CD4-positive, alpha-beta T cell treated with Interleukin-12 subunit alpha and Interleukin-12 subunit beta, for 1 hour (primary cell): ENCODE measurements at places on chromosomes 4 and X.

GRCh38 chr4:7687006-7687405 is 252.3 kb upstream of the PSAPL1 start:
- DNase-seq = no peak

DNA sequence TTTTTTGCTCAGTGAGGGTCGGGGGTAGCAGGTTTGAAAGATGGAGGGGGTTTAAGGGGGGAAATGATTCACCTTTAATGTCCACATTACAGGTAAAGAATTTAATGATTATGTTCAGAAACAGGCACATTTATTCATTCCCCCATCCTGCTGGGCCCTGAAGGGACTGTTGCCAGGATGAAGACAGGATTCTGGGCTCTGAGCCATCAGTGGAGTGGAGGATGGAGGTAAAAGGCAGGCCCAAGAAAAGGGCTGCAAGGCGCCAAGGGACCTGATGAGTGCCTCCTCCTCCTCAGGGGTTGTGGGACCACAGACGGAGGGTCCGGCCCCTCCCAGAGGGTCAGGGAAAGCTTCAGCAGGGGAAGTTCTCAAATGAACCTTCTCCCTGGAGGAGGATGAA is 40.4 kb upstream of the PROM1 start:
- no peak for DNase-seq

DNA sequence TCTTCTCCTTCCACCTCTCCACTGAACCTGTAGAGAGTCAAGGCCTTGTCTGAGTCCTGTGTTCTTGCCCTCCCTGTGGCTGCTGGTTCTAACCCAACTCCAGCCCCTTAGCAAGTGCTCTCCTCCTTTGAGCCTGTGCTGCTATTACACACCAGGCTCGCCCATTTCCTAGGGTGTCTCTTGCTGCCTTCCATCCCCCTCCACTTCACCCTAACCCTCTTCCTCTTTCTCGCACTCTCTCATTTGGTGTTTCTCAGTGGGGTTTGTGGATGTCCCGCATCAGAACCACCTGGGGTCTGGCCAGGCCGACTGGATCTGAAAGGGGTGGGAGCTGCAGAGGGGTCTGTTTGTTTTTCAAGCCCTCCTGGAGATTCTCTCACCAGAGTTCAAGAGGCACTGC is 156.7 kb downstream of the SPRY1 start:
- no peak for DNase-seq

DNA sequence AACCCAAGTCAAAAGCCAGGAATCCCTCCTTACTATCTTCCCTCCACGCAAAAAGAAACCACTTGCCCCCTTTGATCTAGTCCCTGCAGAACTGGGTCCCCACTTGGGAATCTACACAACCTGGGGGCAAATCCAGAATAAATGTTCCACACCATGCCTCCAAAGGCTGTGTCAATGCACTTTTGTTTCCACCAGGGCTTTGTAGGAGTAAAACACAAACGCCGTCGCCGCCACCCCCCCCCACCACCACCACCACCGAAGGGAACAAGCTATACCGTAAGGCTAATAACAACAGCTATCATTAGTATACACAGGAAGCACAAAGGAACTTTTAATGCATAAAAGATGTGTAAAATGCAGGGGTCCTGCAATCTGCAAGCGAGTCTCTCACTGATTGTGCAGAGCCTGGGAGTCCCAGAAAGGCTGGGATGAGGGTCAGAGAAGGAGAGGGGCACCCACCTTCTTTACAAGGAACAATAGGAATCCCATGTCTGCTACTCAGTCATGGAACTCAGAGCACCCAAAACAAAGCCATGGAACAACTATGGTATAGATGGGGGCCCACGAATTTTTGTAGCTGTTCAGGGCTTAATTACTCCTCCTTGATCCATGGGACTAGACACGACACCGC is 13.2 kb downstream of the BCOR start:
- no peak for DNase-seq

- DNase-seq = no peak
Observed at GRCh38 chrX:79153348-79153747, 8.9 kb downstream of the GPR174 start.

GRCh38 chr4:25032126-25032525 is 1.4 kb upstream of the LGI2 start:
- DNase-seq = no peak

GRCh38 chrX:26954029-26954428 is 509.1 kb downstream of the PPP4R3C start:
- DNase-seq = no peak

DNA sequence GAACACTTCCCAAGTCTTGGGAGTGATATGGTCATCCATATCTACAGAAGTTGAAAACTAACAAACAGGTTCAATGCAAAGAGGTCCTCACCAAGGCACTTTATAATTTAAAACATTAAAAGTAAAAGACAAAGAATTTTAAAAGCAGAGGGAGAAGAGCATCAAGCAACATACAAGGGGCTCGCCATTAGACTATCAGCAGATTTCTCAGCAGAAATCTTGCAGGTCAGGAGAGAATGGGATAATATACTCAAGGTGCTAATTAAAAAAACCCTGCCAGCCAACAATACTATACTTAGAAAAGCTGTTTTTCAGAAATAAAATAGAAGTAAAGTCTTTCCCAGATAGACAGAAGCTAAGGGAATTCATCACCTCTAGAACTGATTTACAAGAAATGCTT is 121.2 kb downstream of the NEK1 start:
- no peak for DNase-seq

GRCh38 chrX:137033774-137034507 is at the start of gene GPR101:
GPR101 (minus strand) TSS chrX:137033995; CDS start chrX:137031674, 2,321 bp downstream.
- no peak for DNase-seq

GRCh38 chrX:123201720-123202119 is 17.6 kb downstream of the GRIA3 start:
- no peak for DNase-seq

DNA sequence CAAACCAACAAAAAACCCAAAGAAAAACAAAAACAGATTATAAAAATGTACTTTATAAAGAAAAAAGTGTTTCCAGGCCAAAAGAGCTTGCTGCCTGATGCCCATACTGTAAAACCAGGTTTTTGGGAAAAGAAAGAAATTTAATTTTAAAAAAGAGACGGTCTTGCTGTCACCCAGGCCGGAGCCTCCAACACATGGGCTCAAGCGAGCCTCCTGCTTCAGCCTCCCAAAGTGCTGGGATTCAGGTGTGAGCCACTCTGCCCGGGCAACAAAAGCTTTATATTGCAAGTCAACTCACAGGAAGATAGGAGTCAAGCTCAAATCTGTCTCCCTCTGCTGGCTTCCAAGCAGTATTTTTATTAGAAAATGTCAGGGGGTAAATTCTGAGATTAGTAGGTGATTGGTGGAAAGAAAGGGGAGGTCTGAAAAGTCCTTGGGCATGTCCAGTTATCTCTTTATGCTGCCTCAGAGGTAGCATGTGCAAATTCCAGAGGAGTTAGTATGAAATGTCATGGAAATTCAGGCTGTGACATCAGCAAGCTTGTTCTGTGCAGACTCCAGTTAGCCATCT is 39.4 kb downstream of the MGST2 start:
- DNase-seq = no peak

- no peak for DNase-seq
Observed at GRCh38 chrX:19660604-19661255, 145.4 kb upstream of the MAP3K15 start.

GRCh38 chr4:161555689-161556660 is 607.8 kb downstream of the FSTL5 start:
- DNase-seq = no peak

GRCh38 chr4:145298885-145299284 is 118.5 kb upstream of the OTUD4 start:
- DNase-seq = no peak

DNA sequence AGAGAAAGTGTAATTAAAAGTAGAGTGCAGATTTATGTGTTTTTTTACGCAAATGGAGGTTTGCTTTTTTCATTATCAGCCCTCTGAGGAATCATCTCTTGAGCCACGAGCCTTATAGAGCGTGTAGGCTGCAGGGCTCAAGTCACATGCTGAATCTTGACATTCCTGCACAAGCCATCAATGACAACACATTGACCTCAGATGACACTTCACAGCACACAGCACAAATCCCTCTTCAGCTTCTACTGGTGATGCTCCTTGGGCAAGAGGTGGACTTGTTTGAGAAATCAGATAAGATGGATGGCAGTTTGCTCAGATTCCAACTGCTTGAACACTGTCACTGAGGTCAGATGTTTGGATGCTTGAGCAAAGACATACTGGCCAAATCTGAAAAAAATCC is 250.6 kb downstream of the SNCA start:
- DNase-seq = no peak

DNA sequence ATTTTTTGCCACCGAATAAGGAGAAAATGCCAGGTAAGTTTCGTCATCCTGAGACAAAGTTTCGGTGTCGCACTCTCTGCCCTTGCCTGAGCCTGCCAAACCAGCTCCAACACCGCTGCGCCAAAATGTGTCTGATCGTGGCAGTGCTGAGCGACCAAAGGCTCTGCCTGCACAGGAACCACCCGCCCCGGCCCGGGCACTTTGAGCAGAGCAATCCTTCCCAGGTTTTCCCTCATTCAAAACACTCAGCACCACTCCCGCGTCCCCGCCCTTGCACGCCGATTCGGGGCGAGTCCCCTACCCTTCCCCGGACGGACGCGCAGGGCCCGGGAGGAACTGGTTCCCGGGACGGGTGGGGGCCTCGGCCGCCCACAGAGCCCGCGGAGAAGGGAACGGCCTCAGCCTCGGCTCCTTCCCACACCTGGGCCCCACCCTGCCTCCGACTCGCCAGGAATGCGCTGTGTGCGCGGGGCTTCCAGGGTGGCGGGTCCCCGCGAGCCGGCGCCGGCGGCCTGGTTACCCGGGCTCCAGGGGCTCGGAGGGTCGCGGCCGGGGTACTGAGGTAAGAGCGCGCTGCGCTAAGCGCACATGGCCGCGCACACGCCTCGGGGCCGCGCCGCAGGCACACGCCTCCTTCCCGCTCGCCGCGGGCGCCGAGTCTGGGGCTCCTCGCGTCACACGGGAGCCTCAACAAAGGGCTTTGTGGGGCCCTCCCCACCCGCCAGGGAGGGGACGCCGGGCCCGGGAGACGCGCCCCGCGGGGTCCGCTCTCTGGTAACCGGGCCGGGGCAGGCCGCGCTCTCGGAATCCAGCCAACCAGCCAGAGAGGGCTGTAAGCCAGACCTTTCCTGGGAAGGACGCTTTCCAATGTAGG is at the start of gene C4orf36:
Gene C4orf36 (minus strand): TSS at position 661 of the 874 bp plus-strand sequence. CDS start 902 bp downstream, outside the sequence.
- no peak for DNase-seq

GRCh38 chr4:116501954-116502353 is 583.4 kb downstream of the TRAM1L1 start:
- no peak for DNase-seq

DNA sequence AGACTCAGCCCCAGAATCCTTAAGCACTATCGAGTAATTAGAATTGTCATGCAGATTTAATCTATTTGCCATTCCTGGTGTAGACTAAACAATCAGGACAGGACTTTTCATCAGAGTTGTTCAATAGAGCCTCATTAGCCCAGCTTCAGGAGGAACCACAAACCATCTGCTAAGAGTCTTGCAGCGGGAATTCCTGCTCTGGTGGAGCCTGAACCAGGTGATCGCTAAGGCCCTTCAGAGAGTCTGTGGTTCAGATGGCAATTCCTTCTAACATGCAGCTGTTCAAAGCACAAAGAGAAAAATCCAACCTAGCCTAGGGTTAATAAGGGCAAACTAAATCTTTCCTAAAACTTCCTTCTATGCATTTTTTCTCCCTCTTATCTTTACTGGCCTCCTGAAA is 119.1 kb upstream of the CPEB2 start:
- no peak for DNase-seq

DNA sequence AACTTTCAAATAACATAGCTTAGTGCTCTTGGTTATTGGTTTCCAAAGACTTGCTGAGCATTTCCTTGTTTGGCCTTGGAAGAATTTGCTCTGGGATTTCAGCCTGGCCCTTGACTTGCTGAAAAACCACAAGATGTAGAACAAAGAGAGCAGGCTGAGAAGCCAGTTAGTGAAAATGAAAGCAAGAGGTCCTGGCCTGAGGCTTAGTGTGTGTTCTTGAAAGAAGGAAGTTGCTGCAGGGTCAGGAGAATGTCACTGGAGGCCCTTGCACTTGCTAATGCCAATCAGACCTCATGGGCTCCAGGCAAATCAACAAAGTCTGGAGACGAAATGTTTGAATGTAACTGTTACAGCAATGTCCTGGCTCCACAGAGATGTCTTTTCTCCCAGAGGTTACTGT is 79.4 kb downstream of the SYNPO2 start:
- DNase-seq = peak; percentile 13

DNA sequence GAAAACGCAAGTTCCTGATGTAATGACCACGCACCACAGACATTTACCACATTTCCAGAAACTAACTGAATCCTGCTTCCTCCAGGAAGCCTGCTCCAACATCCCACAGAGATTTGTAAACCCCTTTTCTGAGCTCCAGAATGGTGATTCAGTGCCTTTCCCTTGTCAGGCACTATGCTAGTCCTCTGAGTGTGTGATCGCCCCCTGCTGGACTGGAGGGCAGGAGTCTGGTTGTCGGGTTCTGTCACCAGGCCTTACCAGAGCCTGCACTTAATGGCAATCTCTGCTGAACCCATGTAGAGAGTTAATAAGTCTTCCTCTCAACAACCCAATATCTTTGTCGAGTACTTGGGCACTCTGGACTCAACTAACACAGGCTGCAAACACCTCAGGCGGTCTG is 14.5 kb upstream of the KDM5C start:
- no peak for DNase-seq

DNA sequence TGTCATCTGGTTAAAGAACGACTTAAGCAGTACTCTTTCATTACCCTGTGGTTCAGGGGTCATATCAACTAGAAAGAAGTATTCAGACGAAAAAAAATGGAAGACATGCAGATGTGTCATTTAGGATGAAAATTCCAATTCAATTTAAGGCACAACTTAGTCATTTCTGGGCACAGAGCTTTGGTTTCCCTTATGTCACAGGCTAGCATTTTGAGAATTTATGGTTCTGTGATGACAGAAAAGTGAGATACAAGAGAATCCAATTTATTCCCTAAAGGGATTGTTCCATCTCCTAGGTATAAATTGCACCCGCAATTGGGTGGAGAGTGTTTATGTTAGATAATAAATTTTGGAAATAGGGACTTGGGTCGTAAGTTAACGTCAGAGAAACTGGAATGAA is 306.6 kb downstream of the STK32B start:
- DNase-seq = no peak

DNA sequence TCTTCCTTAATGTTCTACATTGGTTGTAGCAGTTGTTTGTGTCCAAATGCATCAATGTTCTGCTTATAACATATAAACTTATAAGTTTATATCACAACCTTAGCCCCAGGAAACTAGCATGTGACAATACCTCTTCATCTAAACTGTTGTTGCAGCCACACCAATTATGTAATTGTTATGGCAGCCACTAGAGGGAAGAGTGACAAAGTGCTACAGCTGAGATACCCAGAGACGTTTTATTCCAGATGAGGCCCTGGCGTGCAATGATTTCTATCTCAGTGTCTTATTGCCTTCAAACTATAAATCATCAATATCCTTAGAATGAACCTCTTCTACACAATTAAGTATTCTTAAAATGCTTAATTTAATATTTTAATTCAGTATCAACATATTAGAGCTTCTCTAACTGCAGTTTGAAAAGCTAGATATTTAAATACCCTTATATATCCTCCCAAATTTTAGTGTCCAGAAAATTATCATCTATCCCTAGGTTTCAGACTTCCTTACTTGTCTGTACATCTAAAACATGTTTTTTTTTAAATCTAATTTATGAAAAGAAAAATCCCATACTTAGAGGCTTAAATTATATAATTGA is 171.6 kb downstream of the PCDH10 start:
- DNase-seq = no peak

- DNase-seq = no peak
Observed at GRCh38 chr4:110480031-110480549, 4.1 kb downstream of the ENPEP start.
